SK-N-SH (cell line): ENCODE measurements at places on chromosomes 12 and 14.
A peak's percentile ranks its signal among the peaks of the same experiment; 100 is the strongest.

DNA sequence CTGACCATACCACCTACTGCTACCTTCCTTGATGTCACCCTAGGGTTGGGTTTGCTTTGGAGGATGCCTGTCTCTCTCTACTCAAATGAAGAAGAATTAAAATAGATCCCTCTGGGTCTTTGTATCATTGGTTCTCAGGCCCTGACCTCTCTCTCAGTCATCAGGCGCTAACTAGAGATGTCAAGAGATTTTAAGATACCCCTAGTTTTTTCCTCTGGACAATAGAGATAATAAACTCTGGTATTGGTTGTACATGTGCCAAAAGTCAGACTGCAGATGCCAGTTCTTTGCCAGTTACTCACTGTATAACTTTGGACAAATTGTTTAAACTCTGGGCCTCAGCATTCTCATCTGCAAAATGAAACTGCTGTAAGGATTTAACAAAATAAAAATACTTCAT is 31.5 kb downstream of the ITPR2 start:
- H3K36me3 ChIP-seq = no peaks in the 10 kb centered on the region
- no peaks in the 10 kb centered on the region for H3K27me3 ChIP-seq

- peak; percentile 74 for DNase-seq
- no peaks in the 10 kb centered on the region for H3K36me3 ChIP-seq
- 0 out of 2 replicates have a peak, but pooled peaks cover 5% of the 10 kb centered on the region for H3K4me1 ChIP-seq
- no peak overlapping the region for H3K27ac ChIP-seq
- no peaks in the 10 kb centered on the region for H3K27me3 ChIP-seq
Measured at GRCh38 chr12:52022841-52023181, 16.1 kb downstream of the TAMALIN start.

DNA sequence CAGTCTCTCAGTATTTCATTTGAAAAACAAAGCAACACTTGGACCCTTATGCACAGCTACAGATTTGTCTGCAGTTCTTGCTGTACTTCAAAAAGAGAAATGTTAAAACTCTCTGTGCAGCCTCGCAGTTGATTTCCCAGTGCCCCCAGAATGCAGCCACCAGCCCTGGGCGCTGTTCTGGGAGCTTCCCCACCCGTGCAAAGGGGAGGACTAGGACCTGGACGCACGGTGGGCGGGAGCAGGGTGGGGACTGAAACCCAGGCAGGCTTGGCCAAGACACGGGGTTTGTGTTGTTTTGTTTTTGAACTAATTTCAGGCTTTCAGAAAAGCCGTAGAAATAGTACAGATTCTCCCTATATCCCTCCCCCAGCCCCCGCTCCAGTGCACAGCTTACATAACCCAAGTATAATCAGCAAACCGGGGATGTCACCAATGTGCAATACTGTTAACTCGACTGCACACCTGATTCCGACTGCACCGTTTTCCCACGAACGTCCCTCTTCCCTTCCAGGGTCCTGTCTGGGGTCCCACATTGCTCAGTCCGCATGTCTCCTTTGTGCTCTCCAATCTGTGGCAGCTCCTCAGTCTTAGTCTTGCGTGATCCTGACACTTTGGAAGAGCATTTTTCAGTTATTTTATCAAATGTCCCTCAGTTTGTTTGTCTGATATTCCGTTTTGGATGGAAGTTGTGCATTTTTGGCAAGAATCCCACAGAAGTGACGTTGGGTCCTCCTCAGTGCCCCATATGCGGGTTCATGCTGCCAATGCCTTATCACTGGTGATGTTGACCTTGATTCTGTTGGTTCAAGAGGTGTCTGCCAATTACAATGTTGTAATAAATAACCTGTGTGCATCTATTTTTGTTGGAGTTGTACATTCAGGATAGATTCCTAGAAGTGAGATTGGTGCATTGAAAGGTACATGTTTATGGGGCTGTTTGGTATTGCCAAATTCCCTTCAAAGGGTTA is 95.9 kb downstream of the SETD3 start:
- peaks cover 16% of the 10 kb centered on the region for H3K27me3 ChIP-seq
- H3K27ac ChIP-seq = no peak overlapping the region
- no peak overlapping the region for H3K4me3 ChIP-seq
- H3K36me3 ChIP-seq = no peaks in the 10 kb centered on the region

DNA sequence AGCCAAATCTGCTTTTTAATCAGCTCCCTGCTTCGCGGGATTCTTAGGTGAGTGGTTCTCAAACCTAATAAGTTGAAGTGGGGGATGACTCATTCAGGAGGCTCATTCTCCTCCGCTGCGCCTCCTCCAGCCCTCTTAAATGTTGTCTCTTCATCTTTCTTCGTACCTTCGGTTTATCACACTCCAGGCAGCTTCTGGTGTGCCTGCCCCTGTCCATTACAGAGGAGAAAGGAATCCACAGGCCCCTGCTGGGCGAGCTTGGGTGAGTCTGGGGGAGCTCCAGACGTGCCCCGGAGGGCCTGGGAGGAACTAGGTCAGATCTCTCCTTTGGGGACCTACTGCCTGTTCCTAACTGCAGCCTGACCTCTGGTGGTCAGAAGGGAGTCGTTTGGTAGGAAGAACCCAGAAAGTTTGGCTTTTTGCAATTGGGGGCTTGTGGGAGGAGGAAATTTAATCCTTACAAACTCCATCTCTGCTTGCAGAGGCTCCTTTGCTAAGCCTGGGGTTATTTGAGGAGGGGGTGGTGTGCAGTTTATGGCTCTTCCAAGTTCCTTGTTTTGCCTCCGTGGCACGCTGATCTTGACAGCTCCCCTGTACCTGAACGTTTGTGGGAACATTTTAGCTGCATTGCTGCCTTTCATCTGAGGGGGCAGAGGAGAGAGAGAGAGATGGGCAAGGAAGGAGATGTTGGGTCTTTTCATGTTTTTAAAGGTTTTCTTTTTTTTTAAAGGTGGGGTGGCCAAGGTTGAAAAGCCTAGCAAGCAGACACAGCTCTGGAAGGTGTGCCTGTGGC is 84.1 kb upstream of the GNG2 start:
- no peaks in the 10 kb centered on the region for H3K4me1 ChIP-seq
- H3K27me3 ChIP-seq = no peaks in the 10 kb centered on the region
- no peaks in the 10 kb centered on the region for H3K36me3 ChIP-seq
- no peak overlapping the region for H3K4me3 ChIP-seq
- peak overlapping the region; percentile 14; the same call in 1 of the 2 replicates for H3K27ac ChIP-seq

- no peak overlapping the region for H3K27ac ChIP-seq
- no peak overlapping the region for H3K4me3 ChIP-seq
- no peaks in the 10 kb centered on the region for H3K4me1 ChIP-seq
- H3K27me3 ChIP-seq = no peaks in the 10 kb centered on the region
Measured at GRCh38 chr14:94361682-94362081, 26.7 kb downstream of the SERPINA1 start.

DNA sequence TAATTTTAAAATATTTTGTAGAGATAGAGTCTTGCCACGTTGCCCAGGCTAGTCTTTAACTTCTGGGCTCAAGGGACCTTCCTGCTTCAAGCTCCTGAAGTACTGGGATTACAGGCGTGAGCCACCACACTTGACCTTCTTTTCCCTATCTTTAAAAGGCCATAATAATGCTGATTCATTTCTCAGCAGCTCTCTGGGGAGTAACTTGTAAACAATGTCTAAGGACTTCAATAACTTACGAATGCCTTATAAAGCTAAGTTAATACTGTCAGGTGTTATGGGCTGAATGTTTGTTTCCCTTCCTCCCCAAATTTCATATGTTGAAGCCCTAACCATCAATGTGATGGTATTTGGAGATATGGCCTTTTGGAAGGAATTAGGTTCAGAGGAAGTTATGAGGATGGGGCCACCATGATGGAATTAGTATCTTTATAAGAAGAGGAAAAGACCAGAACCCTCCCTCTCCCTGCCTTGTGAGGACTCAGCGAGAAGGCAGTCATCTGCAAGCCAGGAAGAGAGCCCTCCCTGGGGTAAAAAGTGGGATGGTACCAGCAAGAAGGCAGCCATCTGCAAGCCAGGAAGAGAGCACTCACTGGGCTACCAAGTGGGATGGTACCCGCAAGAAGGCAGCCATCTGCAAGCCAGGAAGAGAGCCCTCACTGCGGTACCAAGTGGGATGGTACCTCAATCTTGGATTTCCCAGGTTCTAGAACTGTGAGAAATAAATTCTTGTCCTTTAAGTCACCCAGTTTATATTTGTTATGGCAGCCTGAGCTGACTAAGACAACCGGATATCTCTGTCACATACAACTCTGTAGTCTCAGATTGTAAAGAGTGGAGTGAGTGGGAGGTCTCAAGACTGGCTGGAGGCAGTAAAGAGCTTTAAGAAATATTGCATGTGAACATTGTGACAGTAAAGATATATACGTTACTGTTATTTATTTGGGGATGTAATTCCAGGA is 16.3 kb upstream of the YBX3 start:
- no peaks in the 10 kb centered on the region for H3K36me3 ChIP-seq
- H3K4me1 ChIP-seq = no peaks in the 10 kb centered on the region
- no peak overlapping the region for H3K27ac ChIP-seq
- H3K27me3 ChIP-seq = peaks cover 11% of the 10 kb centered on the region; the same call in 1 of the 2 replicates
- no peak for DNase-seq

GRCh38 chr12:46160101-46160980 is 108.5 kb downstream of the SLC38A1 start:
- H3K4me3 ChIP-seq = no peak overlapping the region
- no peaks in the 10 kb centered on the region for H3K36me3 ChIP-seq
- H3K27ac ChIP-seq = peak overlapping the region; percentile 95
- H3K4me1 ChIP-seq = peaks cover 18% of the 10 kb centered on the region
- peak; percentile 34 for DNase-seq

DNA sequence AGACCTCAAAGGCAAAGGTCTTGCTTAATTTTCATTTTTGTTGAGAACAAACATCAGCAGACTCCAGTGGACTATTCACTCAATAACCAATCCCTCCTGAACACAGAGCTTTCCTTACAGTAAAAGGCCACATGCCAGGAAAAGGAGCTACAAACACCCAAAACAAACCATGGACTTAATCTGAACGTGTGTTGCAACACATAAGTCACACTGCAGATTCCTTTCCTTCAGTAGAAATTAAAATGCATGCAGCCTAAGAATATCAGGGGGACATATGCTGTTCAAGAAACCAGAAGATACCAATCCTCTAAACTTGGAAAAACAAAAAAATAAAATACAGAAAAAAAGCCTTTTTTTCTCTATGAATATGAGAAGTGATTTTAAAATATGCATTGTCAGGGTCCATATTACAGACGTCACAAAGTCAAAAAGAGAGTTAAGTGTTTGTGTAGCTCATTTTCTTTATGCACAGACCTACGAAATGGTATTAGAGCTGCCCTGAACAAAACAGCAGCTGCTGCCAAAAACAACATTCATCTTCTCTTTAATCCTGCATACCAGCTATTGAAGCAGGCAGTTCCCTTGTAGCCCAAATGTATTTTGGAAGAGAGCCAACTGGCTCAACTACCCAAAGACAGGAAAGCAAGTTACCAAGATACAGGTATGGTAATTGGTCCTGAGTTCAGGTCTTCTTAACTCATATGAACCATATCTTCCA is 26.2 kb downstream of the KITLG start:
- no peaks in the 10 kb centered on the region for H3K36me3 ChIP-seq
- H3K4me1 ChIP-seq = peaks cover 16% of the 10 kb centered on the region
- no peaks in the 10 kb centered on the region for H3K27me3 ChIP-seq

DNA sequence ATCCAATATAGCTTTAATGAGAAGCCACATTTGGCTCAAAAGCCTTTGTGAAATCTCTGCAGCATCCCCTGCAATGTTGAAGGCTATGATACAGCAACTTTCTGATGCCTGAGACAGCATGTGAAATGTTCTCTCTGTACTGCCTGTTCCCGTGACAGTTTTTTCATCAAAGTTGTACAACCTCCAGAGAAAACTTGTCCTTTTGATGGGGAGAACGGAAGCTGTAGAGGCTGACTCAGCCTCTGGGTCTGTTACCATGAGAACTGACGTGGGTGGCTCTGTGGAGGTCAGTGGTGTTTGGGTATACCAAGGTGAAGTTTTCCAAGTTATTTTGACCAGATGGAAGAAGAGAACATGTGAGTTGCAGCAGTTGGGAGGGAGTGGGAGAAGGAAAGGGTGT is 17.0 kb downstream of the SLC4A8 start:
- H3K27ac ChIP-seq = peak overlapping the region; percentile 16; the same call in 1 of the 2 replicates
- DNase-seq = no peak
- H3K4me3 ChIP-seq = no peak overlapping the region

GRCh38 chr14:33432407-33433023 is 493.8 kb downstream of the NPAS3 start:
- peaks cover 7% of the 10 kb centered on the region for H3K4me1 ChIP-seq
- no peak for DNase-seq
- no peaks in the 10 kb centered on the region for H3K27me3 ChIP-seq
- H3K27ac ChIP-seq = no peak overlapping the region
- H3K4me3 ChIP-seq = no peak overlapping the region
- no peaks in the 10 kb centered on the region for H3K36me3 ChIP-seq

- H3K36me3 ChIP-seq = no peaks in the 10 kb centered on the region
- H3K4me1 ChIP-seq = no peaks in the 10 kb centered on the region
- no peaks in the 10 kb centered on the region for H3K27me3 ChIP-seq
Measured at GRCh38 chr14:83885837-83886293, 1644.1 kb upstream of the FLRT2 start.

GRCh38 chr14:20719777-20720176 is 25.9 kb upstream of the EDDM3A start:
- DNase-seq = no peak
- H3K36me3 ChIP-seq = no peaks in the 10 kb centered on the region
- no peak overlapping the region for H3K4me3 ChIP-seq
- H3K27ac ChIP-seq = no peak overlapping the region
- H3K27me3 ChIP-seq = peaks cover 50% of the 10 kb centered on the region

- H3K36me3 ChIP-seq = no peaks in the 10 kb centered on the region
- no peak for DNase-seq
- H3K4me3 ChIP-seq = no peak overlapping the region; the same call in 1 of the 2 replicates
- H3K27ac ChIP-seq = peak overlapping the region; percentile 94
- peaks cover 5% of the 10 kb centered on the region; the same call in 1 of the 2 replicates for H3K27me3 ChIP-seq
- H3K4me1 ChIP-seq = peaks cover 37% of the 10 kb centered on the region
Measured at GRCh38 chr12:66066137-66066928, 64.2 kb downstream of the LLPH start.

GRCh38 chr12:30025317-30025716 is 241.6 kb upstream of the TMTC1 start:
- H3K27me3 ChIP-seq = no peaks in the 10 kb centered on the region
- H3K4me1 ChIP-seq = peaks cover 10% of the 10 kb centered on the region; the same call in 1 of the 2 replicates
- no peak for DNase-seq

- DNase-seq = no peak
- no peak overlapping the region for H3K4me3 ChIP-seq
- peaks cover 18% of the 10 kb centered on the region for H3K4me1 ChIP-seq
- no peaks in the 10 kb centered on the region for H3K36me3 ChIP-seq
- H3K27ac ChIP-seq = peak overlapping the region; percentile 7; the same call in 1 of the 2 replicates
- H3K27me3 ChIP-seq = no peaks in the 10 kb centered on the region
Measured at GRCh38 chr14:50347521-50347920, 35.4 kb downstream of the DMAC2L start.
